Fibroblast of skin of left quadriceps (primary cell): ENCODE measurements at places on chromosomes 11 and 22.

GRCh38 chr11:44620328-44620725 is 54.9 kb downstream of the CD82 start:
- DNase-seq, result no peak

DNA sequence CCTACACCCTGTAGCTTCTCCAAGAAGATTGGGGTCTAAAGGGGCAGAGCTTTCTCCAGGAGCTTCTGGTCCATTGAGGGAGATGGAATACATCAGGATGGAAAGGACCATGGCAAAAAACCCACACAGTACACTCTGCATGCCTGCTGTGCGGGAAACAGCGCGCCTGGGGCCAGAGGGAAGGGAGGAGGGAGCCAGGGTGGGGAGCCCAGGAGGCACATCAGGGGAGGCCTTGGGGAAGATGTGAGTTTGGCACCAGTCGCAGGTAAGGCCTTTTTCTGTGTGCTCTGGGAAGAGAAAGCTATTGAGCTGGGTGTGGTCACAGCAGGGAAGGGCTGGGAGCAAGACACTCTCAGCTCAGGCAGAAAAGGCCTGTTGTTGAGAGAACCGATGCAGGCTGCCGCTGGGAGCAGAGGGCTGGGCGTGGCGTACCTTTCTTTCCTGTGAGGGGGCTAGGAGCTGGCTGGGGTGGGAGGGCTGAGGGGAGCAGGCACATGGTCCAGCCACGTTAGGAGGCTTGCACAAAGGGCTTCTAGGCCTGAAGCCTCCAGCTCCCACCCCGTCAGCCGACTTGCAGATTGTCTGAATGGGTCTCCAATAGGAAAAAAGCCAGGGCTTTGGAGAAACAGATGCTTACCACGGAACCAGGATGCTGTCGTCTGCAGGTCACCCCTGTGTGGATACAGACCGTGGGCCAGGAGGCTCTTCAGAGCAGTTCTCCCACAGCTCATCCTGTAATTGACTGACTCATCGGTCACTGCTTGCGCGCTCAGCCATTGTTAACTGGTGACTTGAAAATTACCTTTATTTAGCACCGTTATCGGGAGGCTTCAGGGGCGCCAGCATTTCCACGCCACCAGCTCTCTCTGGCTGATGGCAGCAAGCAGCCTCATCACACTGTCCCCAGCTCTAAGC is 237.3 kb downstream of the ST3GAL4 start:
- DNase-seq, result no peak

GRCh38 chr11:32723332-32723731 is 71.1 kb downstream of the CCDC73 start:
- no peak for DNase-seq

DNA sequence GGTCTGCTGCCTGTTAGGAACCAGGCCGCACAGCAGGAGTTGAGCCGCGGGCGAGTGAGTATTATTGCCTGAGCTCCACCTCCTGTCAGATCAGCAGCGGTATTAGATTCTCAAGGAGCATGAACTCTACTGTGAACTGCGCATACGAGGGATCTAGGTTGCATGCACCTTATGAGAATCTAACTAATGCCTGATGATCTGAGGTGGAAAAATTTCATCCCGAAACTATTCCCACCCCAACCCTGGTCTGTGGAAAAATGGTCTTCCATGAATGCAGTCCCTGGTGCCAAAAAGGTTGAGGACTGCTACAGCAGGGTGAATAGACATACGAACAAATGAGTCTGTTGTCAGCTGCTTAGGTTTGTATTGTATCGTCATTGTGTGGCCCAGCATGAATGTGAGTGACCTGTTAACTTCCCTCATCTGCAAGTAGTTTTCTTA is 29.8 kb downstream of the RNF141 start:
- DNase-seq, result no peak

DNA sequence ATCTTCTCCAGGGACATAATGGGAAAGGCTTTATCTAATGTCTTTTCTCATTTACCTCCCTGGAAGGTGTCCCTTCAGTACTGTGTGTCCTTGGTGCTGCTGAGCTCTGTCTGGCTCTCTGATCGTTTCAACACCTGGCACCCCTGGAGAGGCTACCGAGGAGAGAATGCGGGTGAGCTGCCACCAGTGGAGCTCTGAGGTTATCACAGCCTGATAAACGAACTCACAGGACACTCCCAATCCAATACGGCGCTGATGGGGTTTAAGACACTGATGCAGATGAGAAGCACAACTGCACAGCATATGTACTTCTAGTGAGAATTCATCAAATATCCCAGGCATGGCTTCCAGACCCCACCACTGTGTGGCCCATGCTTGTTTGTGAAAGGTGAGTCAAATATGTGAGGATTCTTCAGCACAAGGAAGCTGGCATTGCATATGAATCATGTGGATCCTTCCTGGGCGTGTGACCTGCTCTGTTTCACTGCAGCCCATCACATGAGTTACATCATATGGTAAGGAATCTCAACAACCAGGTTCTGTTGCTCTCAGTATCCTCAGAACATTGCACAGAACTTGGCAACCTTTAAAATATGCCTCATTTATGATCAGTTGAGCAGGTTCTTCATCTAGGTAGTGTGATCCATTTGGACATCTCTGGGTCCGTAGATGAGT is 34.8 kb upstream of the VWA5A start:
- DNase-seq, result no peak

DNA sequence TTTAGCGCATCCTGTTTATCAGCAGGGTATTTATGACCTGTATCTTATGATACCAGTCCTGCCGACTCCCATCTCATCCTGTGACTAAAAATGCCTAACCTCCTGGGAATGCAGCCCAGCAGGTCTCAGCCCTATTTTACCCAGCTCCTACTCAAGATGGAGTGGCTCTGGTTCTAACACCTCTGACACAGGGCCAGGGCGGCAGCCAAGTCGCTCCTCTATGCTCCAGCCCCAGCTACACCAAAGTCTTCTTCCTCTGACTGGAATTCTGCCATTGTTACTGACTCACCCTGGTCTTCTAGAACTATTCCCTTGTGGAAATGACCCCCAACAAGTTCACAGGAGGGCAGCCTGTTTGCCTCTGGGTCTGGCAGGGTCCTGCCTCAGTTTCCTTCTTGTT is 7.9 kb upstream of the C1QTNF6 start:
- DNase-seq, result no peak

DNA sequence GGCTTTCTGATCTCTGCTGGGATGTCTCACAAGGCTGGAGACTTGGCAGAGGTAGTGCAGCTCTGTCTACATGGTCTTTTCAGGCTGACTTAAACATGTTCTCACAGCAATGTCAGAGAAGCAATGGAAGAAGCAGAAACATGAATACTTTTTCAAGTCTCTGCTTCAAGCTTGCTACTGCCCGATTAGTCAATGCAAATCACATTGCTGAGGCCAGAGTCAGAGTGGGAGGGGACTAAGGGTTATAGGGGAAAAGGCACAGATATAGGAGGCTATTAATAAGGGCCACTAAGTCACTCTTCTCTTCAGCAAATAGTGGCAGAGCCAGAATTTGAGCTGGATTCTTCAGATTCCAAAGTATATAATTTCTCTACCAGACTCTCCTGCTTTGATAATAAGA is 390.5 kb downstream of the TMEM135 start:
- no peak for DNase-seq
